Inflammatory macrophage treated with lipopolysaccharide for 1 hour (primary cell): ENCODE measurements at places on chromosomes 2 and 18.

DNA sequence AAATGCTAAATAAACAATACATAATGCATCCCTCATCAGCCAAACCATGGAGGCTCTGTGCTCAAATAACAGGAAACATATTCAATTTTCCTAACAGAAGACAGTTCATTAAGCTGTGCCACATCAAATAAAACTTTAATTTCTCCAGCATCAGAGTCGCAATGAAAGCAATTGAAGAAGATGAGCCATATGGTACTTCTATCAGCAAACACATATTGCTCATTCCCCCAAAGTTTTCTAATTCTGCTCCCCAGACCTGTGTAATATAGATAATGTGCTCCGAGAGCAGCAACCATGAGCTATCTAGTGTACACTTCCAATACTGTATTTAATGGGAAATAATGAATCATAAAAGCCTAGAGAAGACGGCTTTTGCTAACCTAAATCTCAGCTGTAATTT lies 263.2 kb downstream of the MEIS1 start:
- no peak for DNase-seq

GRCh38 chr2:204072443-204073324 lies 136.1 kb downstream of the ICOS start:
- DNase-seq: peak; percentile 73

DNA sequence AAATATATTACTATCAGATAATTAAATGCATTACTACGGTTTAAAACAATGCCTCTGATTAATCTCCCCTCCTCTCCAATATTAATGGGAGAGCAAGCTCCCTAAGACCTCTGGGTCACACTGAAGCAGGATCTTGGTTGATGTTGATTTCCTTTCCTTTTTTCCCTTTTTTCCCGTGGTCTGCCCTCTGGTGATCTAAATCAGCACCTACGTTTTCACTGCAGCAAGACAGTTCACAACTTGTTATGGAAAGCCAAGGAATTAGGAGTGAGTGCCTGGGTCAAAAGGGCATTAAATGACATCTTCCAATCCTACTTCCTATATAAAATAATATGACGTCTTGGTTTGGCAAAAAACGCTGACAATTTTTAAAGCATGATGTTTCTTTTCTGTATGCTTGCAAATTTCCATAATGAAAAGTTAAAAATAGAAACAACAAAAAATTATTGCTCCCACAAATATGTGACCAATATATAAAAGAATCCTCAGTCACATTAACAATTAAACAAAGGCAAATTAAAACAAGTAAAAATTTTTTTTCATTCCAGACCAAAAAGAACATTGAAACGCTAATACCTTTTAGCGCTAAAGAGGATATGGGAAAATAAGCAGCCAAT lies 7.9 kb upstream of the CFAP36 start:
- peak; percentile 21 for DNase-seq

DNA sequence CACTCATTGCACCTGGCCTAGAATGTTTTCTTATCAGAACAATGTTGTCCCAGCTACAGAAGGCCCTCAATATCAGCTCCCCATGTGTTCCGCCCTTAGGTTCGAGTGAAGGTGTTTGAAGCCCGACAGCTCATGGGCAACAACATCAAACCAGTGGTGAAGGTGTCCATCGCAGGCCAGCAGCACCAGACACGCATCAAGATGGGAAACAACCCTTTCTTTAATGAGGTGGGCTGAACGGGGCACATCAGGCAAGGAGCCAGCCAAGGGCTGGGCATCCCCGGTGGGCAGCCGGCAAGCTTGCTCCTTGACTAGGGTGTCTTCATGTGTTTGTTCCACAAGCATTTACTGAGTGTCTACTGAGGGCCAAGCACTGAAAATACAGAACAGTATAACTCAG lies 9.2 kb downstream of the FER1L5 start:
- no peak for DNase-seq

GRCh38 chr2:162917626-162918025 lies 79.1 kb upstream of the KCNH7 start:
- peak; percentile 23 for DNase-seq

- DNase-seq: no peak
Measured at GRCh38 chr2:241135737-241136136, 13.5 kb downstream of the PASK start.

DNA sequence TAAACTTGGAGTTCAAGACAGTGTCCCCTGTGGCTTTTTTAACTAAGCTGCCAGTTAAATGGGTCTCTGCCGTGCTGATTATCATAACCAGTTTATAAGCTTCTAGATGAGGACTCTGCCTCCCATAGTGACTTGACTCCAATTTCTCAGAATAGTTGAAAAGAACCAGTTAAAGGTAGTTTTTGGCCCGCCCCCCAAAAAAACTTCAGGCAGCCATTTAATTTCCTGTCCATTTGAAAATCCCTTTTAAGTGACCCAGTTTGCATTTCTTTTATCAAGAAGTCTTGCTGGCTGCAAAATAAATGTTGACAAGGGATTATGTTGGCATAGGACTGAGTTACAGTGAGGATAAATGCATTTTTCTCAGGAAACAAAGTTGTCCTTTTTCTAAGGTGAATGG lies 2.3 kb downstream of the SLC20A1 start:
- DNase-seq: no peak

GRCh38 chr2:12637754-12638153 lies 79.0 kb upstream of the TRIB2 start:
- no peak for DNase-seq

DNA sequence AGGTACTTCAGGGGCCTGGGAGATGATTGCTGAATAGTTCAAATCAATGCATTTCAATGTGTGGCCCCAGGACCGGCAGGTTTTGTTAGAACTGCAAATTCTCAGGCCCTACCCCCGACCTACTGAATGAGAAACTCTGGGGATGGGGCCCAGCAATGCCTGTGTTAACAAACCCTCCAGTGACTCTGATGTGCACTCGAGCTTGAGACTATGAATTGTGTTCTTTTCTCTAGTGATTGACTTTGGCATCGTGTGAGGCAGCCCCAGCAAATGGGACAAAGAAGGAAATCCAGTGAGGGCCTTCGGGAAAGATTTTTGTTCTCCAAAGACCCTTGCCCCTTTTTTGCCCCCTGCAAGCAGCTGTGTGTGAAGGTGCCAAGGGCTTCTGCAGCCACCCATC lies 22.4 kb downstream of the ALK start:
- no peak for DNase-seq

- no peak for DNase-seq
Measured at GRCh38 chr18:61225336-61225735, 107.9 kb upstream of the CDH20 start.

DNA sequence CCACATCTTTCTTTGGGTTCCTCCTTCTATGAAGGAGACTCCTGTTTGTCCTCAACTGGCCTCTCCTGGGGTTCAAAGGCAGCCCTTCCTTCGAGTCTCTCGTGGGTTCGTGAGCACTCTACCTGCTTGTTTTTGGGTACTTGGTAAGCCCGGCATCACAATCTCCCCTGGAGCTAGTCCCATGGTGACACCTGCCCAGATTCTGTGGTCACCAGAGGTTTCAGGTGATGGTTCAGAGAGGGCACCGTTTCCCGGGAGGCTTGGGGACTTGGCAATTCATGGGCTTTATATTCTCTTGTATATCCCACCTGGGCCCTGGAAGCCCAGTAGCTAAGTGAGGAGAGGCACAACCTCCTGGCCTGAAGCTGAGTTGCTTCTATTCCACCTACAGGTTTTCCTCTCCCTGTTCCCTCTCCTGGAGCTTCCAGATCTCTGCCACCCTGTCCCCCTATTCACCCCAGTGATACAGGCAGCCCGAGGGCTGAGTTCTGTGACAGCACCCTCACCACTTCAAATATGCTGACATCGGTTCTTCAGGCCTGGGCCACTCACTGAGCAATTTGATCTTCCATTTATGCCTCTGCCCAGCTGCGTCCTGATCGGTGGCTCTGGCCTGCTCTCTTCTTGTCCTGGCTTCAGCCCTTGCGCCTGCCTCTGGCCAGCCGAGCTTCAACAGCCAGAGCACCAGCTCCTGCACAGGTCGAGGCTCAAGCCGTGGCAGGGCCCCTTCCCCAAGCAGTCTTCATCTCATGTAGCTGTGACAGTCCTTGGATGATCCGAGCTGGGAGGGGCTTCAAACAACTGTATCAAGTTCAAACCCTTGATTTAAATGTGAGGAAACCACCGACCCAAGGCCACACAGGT lies 91.5 kb downstream of the MSH2 start:
- DNase-seq: no peak

DNA sequence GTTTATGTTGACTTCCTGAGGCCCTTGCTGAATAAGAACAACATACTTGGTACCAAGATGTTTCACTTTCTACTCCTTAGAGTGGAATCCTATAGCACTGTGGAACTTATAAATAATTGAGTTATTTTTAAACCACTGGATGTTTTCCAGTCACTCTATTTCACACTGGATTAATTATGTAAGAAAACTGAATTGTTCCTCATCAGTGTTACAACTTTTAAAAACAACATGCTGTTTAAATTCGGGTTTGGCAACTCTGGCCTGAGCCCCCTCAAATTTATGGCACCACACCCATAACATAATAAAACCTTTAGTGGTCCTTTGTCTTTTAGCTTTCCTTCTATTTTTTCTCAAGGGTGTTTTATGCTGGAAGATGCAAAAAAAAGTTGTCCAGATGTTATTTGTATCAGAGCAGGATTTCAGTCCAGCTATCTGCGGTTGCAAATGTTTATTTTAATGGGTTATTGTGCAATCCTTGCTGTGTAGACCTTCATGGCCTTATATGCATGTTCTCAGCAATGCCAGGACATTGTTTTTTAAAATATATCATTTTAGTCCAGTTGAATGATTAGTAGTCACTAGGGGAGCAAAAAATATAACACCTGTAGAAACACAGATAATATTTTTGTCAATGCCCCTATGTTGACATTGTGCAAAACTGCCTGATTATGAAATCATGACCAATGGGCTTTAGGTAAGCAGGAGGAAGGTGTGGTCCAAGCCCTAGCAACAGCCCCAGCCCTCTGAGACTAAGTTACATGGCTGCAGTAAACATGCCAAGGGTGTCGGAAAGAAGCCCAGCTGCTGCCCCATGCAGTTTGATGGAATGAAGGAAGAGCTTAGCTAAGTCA lies 638.0 kb upstream of the ZEB2 start:
- no peak for DNase-seq

DNA sequence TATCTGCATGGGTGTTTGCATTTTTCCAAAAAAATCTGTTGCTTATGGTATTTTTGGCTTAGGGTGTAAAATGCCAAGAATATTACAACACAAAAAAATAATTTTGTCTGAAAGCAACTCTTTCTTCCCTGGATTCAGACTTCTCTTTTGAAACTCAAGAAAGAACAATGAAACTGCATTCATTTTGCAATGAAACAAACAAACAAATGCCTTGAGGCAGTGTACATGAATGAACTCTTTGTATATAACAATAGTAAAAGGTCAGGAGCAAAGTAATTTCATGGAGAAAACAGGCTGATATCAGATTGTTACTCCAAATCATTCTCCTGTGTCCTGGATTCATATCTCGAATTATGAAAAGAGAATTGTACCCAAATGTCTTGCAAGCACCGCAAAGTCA lies 301.6 kb upstream of the CDH20 start:
- no peak for DNase-seq
